ENCODE measurements at places on chromosomes 13 and 19.

DNA sequence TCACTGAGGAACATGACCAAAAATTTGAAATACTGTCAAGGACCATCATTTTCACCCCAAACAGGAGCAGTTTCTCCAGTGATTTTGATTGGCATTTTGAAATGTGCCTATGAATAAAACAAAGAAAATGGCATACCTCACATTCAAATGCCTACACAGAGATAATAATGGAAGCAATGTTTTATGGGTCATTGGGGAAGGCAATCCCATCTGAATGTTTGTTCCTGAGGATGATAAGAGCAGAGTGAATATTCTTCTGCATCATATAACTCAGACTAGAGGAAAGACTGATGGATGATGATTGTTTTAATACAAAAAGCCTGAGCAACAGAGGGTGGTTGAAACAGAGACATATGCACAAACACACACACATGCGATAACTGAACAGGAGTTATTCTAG lies 2749.9 kb downstream of the PCDH9 start:
- DNase-seq, result no peak

- DNase-seq, result no peak
Observed at GRCh38 chr19:46776927-46777911, 11.2 kb downstream of the SLC1A5 start.

DNA sequence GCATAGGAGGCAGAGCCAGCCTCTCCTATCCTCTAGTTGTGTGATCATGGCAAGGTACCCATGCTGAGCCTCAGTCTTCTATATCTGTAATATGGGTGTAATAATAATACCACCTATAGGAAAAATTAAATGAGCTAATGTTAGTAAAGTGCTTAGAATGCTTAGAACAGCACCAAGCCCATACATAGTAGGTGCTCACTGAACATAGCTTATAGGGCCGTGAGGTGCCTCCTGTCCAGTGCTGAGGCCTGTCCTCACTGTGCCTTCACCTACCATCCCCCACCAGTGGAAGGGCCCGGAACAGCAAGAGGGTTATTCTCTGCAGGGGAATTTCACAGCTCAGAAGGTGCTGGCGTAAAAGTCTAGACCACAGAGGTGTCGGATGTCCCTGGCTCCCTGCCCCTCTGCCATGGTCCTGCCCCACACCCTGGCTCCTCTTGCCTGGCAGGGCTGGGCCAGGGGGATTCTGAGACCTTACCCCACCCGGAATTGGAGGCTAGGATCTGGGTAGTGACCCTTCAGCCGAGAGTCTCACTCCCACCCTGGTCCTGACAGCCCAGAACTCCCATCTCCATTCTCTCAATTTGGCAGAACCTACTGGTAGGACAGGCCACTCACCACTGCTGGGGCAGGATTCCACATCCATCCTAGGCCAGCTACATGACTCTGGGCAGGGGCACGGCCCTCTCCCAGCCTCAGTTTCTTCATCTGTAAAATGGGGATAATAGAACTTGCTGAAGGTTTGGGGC lies 2.2 kb upstream of the SCN1B start:
- no peak for DNase-seq

GRCh38 chr13:82658811-82659210 lies 1223.5 kb downstream of the SLITRK1 start:
- no peak for DNase-seq

- no peak for DNase-seq
Observed at GRCh38 chr19:33640773-33641172, 19.0 kb downstream of the CHST8 start.

DNA sequence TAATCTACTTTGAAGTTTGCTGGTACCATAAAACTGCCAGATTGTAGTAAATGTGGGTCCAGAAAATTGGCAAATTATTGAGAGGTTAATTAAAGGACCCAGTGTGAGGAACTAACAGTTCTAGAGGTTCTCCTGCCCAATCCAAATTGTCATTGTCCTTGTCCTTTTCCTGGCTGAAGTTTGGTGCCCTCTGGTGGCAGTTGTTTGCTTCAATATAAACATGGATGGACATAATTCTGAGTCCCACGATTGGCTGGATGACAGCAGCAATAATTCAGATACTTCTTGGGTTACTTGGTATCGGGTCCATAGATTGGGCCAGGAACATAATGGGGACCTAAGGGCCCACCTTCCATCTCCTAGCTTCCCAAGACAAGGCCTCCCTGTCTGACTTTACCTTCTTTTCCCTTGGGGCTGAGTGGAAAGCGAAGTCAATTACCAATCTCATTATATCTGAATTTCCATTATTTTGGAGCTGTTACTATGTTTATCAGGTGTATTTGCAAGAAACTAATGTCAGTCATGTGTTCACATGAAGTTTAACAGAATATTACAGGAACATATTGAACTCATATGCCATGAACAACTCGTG lies 33.8 kb upstream of the GARRE1 start:
- DNase-seq, result peak; percentile 56

DNA sequence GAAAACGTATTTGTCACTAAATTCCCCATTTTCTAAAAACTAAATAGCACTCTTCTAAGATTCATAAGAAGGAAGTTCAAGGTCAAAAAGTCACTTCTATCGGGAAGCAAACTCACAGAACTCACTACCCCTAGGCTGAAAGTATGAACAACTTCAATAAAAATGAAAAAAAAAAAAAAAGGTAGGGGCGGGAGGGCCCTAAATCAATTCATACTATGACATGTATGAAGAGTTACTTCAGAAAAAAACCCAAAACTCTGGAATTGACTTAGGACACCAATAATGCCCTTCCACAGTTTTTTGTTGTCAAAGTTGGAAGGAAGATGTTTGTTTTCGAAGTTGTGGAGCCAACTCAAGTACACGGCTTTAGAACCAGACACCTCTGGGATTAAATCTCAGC lies 1.1 kb downstream of the SUCLA2 start:
- peak; percentile 4 for DNase-seq

- no peak for DNase-seq
Observed at GRCh38 chr13:41389580-41389979, 67.8 kb upstream of the RGCC start.

GRCh38 chr13:44576351-44577235 lies 463 bp upstream of the TSC22D1 start:
- peak; percentile 42 for DNase-seq

DNA sequence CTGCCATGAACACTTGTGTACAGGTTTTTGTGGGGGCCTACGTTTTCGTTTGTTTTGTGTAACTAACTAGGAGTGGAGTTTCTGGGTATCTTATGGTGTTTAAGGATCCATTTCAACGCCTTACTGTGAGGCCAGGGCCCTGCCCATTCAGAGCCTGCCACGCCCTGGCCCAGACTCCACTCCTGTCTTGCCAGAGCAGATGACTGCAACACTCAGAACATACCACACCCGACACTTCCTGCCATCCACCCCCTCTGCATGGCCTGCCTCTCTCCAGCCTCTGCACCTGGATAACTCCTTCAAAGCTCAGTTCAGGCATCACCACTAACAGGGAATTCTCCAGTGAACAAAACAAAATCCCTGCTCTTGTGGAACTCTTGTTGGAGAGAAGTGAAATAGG lies 43.2 kb downstream of the RGCC start:
- DNase-seq, result peak; percentile 19

GRCh38 chr13:98520674-98521449 lies 56.0 kb downstream of the STK24 start:
- no peak for DNase-seq

GRCh38 chr13:71214821-71215220 lies 652.2 kb downstream of the DACH1 start:
- no peak for DNase-seq

GRCh38 chr13:33341861-33342452 lies 56.4 kb upstream of the STARD13 start:
- no peak for DNase-seq

DNA sequence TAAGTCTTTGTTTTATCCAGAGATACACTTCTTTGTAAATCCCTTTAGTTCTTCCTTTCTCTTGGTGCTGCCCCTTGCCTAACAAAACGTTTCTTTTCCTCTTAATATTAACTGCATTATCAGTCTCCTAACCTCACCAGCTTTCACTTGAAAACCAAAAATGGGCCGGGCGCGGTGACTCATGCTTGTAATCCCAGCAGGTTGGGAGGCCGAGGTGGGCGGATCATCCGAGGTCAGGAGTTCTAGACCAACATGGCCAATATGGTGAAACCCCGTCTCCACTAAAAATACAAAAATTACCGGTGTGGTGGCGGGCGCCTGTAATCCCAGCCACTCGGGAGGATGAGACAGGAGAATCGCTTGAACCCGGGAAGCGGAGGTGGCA lies 329.8 kb upstream of the MIR17HG start:
- DNase-seq, result no peak

DNA sequence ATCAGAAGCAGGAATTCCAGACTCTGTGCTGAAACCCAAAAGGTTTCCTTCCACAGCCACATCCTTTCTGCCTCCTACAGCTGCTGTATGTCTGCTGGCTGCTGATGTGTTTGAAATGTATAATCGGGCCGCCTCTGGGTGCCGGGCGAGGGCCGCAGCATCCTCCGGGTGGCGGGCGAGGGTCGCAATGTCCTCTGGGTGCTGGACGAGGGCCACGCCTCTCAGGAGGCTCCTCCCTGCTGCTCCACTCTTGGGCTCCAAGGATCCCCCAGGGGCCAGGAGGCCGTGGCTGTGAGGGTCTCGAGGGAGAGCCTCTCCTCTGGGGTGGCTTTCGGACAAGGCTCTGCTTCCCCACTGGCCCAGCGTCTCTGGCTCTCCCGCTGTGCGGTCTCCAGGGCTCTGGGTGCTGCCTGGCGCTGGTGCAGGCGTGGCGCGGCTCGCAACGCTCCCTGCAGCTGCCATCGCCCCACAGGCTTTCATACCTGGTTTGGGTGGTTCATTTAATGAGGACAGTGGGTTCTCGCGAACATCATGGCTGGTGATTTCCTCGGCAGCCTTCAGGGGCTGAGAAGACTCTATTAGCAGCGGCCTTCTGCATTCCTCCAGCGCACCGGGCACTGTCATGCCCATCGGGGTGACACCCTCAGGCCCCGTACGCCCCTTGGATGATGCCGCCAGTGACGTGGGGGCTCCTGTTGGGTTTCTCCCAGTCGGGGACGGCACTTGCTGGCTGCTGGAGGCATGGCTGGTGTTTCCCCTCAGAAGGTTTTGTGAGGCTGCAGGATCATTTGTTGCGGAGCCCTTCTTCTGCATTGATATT lies 41.8 kb upstream of the GRTP1 start:
- no peak for DNase-seq

GRCh38 chr19:44690131-44690440 lies 8.9 kb upstream of the CEACAM16 start:
- DNase-seq, result no peak

- DNase-seq, result no peak
Observed at GRCh38 chr13:49184621-49185020, 35.5 kb upstream of the MLNR start.

Data from germinal center (tissue), 1 donor.